ENCODE measurements at places on chromosomes 11 and 22. TPM values are rescaled to one million over a fixed set of nuclear protein-coding genes. Genes with fewer than 3 reads are reported as not detected.

EXPH5 gene
- 0.90 TPM for total RNA-seq

PARVG gene
- 64.6 TPM for total RNA-seq

APOC3 gene
- not detected for total RNA-seq

ADM2 gene
- total RNA-seq: 6.7 TPM

NPAS4 gene
- not detected for total RNA-seq

OR2D2 gene
- not detected for total RNA-seq

TCN2 gene
- total RNA-seq: 0.19 TPM

KCTD14 gene
- 0.29 TPM for total RNA-seq

PHOX2A gene
- not detected for total RNA-seq

DNA sequence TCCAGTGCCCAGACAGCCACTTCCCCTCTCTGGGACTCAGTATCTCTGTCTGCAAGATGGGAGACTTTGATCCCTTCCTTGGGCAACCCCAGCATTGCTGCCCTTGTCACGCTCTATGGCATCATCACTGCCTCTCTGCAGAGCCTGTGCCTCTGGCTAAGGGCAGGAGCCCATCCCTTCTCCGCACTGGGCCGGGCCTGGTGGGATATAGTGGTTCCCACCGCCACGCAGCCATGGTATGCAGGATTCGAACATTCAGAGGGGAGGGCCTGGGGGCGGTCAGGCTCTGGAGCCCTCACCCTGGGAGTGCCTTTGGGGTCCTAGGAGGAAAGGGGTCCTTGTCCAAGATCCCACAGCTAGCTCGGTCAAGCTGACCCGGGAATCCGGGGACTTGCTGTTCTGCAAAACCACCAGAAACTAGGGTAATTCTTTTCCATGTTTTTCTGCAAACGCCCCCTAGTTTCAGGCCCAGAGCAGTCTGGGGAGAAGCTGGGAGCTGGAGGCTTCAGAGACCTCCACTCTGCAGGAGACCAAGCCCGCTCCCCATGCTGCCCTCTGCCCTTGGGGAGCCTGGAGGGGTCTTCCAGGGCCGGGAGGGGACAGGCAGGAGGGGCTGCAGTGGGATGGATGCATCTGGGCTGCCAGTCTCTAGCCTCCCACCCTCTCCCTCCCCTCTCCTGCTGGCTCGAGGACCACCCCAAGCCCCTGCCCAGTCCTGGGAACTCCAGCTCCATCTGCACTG is 24.4 kb upstream of the CBX7 start:
- no peak overlapping the region for H3K4me3 ChIP-seq
- H3K4me1 ChIP-seq: peaks cover 50% of the 10 kb centered on the region
- H3K27me3 ChIP-seq: no peaks in the 10 kb centered on the region
- no peak for DNase-seq

DNA sequence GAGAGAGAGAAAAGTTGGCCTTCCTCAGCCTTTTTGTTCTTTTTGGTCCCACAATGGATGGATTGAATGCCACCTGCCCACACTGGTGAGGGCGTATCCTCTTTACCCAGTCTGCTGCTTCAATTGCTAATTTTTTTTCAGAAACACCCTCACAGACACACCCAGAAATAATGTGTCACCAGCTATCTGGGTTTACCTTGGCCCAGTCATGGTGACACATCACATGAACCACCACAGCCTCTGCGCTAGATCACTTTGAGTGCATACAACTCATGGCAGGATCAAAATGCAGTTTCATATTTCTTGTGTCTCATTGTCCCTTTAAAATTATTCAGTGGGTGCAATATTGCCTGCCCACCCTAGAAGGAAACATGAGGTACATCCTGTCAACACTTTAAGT is 63.3 kb downstream of the ADAMTS15 start:
- no peak overlapping the region for H3K27ac ChIP-seq
- H3K4me3 ChIP-seq: no peak overlapping the region
- H3K27me3 ChIP-seq: peaks cover 4% of the 10 kb centered on the region
- DNase-seq: no peak
- peaks cover 10% of the 10 kb centered on the region for H3K36me3 ChIP-seq

DNA sequence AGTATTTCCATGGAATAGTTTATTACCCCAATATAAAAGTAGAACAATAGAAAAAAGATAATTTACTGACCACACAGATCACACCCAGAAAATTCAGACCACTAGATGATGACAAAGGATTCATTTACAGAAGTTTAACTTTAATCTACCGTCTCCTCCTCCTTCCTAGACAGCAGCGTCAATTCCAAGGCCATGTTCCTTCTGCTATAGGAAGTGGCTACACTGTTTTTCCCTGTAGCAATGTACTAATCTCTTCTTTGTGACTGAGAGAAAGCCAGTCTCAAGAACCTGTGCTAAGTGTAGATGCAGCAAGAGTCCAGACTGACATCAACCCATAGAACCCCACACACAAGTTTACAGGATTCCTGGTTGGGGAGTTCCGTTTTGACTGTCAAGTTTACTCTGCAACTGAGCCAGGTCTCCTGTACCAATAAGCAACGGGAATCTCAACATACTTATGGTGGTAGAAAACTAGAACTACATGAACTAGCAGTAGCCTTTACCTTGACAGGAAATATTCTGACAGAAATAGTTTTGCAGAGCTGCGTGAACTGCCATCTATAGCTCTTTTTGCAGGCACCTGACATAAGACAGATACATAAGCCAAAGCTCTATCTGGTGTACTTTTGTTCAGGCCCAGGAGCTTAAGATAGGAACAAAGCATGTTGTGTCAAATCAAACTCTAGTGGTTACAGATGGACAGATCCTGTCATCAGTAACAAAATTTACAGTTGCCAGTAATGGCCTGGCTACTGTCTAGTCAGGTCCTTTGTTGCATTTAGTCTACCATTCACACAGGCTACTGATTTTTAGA is 42.9 kb downstream of the MRTFA start:
- H3K36me3 ChIP-seq: no peaks in the 10 kb centered on the region
- H3K4me3 ChIP-seq: no peak overlapping the region
- no peaks in the 10 kb centered on the region for H3K27me3 ChIP-seq
- peaks cover 39% of the 10 kb centered on the region for H3K4me1 ChIP-seq
- peak overlapping the region; percentile 57 for H3K27ac ChIP-seq

DNA sequence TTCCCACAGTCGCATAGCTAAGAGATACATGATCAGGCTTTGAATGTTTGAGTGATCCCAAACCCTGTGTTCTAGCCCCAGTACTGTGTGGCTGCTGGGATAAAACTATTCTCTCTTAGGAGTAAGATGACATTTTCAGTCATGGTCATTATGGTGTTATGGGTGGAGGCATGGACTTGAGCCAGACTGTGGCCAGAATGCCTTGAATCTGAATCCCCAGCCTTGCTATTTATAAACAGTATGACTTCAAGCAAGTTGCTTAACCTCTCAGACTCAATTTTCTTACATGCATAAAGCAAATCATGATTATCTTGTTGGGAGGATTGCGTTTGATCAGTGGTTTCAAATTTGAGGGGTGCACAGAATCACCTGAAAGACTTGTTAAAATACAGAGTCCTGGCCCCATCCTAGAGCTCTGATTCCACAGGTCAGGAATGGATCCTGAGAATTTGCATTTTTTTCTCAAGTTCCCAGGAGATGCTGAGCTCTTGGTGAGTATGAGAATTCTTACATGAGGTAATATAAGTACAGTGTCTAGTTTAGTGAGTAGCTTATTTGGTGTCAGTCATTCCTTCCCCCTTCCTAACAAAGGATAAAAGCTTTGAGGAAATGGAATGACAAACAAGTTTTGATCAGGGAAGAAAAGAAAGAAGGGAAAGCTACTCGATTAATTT is 571.7 kb downstream of the METTL15 start:
- no peak overlapping the region for H3K27ac ChIP-seq
- no peaks in the 10 kb centered on the region for H3K27me3 ChIP-seq
- no peak for DNase-seq
- H3K4me1 ChIP-seq: no peaks in the 10 kb centered on the region

DNA sequence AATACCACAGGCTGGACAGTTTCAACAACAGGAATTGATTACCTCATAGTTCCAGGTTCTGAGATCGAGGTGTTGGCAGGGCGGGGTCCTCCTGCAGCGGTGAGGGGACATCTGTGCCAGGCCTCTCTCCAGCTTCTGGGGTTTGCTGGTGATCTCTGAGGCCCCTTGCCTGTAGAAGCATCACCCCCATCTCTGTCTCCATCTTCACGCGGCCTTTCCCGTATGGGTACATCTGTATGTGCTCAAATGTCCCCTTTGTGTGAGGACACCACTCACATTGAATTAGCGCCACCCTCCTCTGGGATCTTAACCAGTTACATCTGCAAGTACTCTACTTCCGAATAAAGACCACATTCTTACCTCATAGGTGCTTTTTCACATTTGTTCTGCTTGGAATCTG is 1029.9 kb downstream of the BRD1 start:
- H3K4me1 ChIP-seq: no peaks in the 10 kb centered on the region
- peaks cover 2% of the 10 kb centered on the region for H3K27me3 ChIP-seq
- no peak overlapping the region for H3K4me3 ChIP-seq
- H3K36me3 ChIP-seq: no peaks in the 10 kb centered on the region
- no peak overlapping the region for H3K27ac ChIP-seq

- H3K4me3 ChIP-seq: peak overlapping the region; percentile 95
- no peak for DNase-seq
- peaks cover 12% of the 10 kb centered on the region for H3K36me3 ChIP-seq
- peak overlapping the region; percentile 93 for H3K27ac ChIP-seq
Measured at GRCh38 chr11:67120456-67120855, 1.4 kb downstream of the KDM2A start.

DNA sequence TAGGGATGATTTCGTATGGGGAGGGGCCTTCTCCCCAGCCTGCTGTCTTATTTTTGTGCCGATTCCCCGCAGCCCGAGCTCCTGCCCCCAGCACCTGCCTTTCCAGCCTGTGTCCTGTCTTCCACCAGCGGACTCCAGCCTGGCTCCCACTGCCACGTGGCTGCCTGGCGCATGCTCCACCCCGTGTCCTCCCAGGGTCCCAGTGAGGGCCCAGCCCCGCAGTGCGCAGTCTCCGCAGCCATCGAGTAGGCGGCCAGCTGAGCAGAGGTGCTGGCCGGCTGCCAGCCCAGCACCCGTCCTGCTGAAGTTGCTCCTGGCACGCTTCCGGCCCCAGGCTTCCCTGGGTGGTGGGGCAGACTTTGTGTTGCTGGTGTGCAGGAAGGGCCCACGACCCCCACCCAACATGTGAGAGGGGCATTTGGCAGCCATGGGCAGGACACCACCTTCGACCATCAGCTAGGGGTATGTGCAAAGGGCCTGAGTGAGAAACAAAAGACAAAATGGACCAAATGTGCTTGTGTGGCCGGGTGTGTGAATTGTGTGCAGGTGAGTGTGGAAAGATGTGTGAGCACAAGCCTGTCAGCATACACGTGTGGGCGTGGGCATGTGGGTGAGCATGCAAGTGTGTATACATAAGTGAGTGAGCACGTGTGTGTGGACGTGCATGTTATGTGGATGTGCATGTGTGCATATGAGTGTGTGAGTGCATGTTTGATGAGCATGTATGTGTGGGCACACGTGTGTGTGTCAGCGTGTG is 55.9 kb downstream of the RTN4R start:
- no peak overlapping the region for H3K27ac ChIP-seq
- peaks cover 11% of the 10 kb centered on the region for H3K4me1 ChIP-seq
- H3K4me3 ChIP-seq: no peak overlapping the region
- no peaks in the 10 kb centered on the region for H3K27me3 ChIP-seq
- DNase-seq: no peak
- no peaks in the 10 kb centered on the region for H3K36me3 ChIP-seq

DNA sequence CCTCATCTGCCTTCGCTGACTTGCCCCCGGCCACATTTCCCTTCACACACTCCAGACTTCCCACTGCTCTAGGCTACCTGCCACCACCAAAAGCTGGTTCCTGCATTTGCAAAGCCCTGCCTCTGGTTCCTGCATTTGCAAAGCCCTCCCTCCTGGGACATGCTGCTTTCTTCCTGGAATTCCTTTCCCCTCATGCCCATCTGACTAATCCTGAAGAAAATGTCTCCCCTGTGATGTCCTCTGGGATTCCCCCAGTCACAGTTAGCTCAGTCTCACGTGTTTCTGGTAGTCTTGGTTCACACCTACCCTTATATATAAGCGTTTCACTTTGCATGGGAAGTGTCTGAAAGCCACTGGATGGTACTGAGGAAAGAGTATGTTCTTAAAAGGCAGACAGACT is 206.9 kb downstream of the DBX1 start:
- H3K36me3 ChIP-seq: no peaks in the 10 kb centered on the region

DNA sequence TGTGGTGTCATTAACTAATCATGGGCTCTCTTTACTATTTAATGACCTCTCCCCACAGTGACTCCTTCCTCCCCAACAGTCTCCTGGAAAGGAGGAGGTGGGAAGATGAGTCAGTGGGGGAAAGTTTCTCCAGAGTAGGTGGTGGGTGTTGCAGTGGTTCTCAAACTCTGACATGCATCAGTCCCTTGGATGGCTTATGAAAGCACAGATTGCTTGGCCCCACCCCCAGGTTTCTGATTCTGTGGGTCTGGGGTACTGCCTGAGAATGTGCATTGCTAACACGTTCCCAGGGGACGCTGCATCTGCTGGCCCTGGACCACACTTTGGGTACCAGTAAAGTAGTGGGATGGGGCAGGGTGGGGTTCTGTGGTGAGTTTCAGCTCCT is 9.8 kb downstream of the CD82 start:
- DNase-seq: peak; percentile 70
- H3K27ac ChIP-seq: peak overlapping the region; percentile 95
- peak overlapping the region; percentile 84 for H3K4me3 ChIP-seq
- H3K27me3 ChIP-seq: peaks cover 2% of the 10 kb centered on the region
- H3K36me3 ChIP-seq: no peaks in the 10 kb centered on the region

- H3K4me1 ChIP-seq: no peaks in the 10 kb centered on the region
- no peaks in the 10 kb centered on the region for H3K36me3 ChIP-seq
- DNase-seq: no peak
- no peak overlapping the region for H3K4me3 ChIP-seq
Measured at GRCh38 chr11:32884770-32885384, 7.7 kb upstream of the QSER1 start.

GRCh38 chr22:34798605-34799004 is 267.4 kb upstream of the ISX start:
- H3K4me3 ChIP-seq: no peak overlapping the region
- H3K4me1 ChIP-seq: no peaks in the 10 kb centered on the region
- no peak overlapping the region for H3K27ac ChIP-seq
- H3K36me3 ChIP-seq: no peaks in the 10 kb centered on the region
- peaks cover 5% of the 10 kb centered on the region for H3K27me3 ChIP-seq

Data from natural killer cell treated with Interleukin-12 subunit alpha and Interleukin-12 subunit beta and Interleukin-15 and Interleukin-18, amount 100 ng/mL, for 72 hours (primary cell).